ENCODE measurements at places on chromosomes 6 and 20. TPM values are rescaled to one million over a fixed set of nuclear protein-coding genes. Genes with fewer than 3 reads are reported as not detected.

- DNase-seq: no peak
Observed at GRCh38 chr6:80259118-80259517, 152.6 kb downstream of the BCKDHB start.

DNA sequence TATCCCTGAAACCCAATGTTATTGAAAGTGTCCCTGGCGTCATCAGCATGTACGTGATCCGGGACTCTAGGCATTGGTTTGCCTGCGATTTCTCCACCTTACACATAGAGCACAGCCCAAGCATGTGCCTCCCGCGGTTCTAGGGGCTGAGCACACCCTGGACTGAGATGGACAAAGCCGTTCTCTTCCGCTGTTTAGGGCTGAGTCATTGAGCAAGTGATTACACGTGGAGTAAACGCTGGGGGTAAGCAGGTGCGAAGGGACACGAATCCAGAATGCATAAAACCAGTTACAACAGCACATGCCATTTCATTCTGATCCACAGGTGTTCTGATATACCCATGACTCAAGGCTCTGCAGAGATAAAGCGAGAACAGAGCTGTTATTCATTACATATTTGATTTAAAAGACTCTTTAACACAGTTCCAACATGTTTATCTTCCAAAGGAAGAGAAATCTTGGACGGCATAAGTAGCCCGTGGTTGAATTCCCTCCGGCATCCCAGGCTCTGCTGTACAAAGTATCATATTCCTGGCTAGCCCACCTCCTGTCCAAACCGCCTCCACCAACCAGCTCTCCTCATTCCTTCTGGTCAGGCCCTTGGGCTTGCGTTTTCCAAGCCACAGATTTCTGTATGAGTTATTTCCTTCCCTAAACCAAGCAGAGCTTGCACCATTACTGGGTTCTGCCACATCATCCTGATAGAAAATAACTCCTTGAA is 36.1 kb upstream of the THBS2 start:
- DNase-seq: peak; percentile 28

The SLC2A4RG gene
- 12.9 TPM for total RNA-seq

The MAP3K7 gene
- total RNA-seq: 18.3 TPM

The VGLL2 gene
- total RNA-seq: 0.50 TPM
